ENCODE measurements at places on chromosomes 4 and X.

- H3K27me3 ChIP-seq = no peaks in the 10 kb centered on the region
- no peak for DNase-seq
- no peaks in the 10 kb centered on the region for H3K4me1 ChIP-seq
- H3K36me3 ChIP-seq = no peaks in the 10 kb centered on the region
- no peak overlapping the region for H3K27ac ChIP-seq
Observed at GRCh38 chrX:50779694-50780093, 34.3 kb downstream of the SHROOM4 start.

GRCh38 chrX:133985164-133985966, at the start of gene GPC3:
GPC3 (minus strand) TSS chrX:133985594.
- no peak within 1 kb of the TSS for H3K27ac ChIP-seq
- H3K27me3 ChIP-seq = peaks cover 3% of the 10 kb centered on the region
- no peaks in the 10 kb centered on the region for H3K36me3 ChIP-seq

GRCh38 chr4:88761342-88761741, 63.7 kb upstream of the NAP1L5 start:
- no peak overlapping the region for H3K27ac ChIP-seq
- no peak overlapping the region for H3K4me3 ChIP-seq
- H3K36me3 ChIP-seq = peaks cover 25% of the 10 kb centered on the region
- no peak for DNase-seq
- no peaks in the 10 kb centered on the region for H3K4me1 ChIP-seq

GRCh38 chr4:98773638-98774037, 115.2 kb upstream of the TSPAN5 start:
- H3K27ac ChIP-seq = no peak overlapping the region
- H3K4me1 ChIP-seq = no peaks in the 10 kb centered on the region
- no peak overlapping the region for H3K4me3 ChIP-seq
- no peak for DNase-seq

DNA sequence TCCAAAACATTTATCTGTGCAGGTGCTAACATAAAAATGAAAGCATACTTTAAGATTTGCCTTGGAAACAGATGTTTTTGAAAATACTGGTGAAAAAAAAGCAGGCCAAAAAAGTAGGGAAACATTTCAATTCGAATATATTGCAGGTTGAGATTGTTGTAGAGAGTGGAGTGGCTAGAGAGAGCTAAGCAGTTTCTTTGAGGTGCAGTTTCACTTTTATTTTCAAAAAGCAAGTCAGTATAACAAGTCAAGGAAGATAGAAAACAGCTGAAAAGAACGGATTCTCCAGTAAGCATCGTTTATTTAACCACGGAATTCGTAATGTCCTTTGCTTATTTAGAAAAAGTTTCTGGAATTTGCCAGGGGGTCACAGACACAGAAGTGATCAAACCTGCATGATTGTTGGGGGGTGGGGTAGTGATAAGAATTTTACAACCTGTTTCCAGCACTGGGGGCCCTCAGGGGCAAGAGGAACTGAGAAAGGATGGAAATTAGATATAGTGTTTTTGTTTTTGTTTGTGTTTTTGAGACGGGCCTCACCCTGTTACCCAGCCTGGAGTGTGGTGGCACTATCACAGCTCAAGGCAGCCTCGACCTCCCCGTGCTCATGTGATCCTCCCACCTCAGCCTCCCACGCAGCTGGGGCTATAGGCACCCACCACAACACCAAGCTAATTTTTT, 175.0 kb downstream of the TENM3 start:
- no peak overlapping the region for H3K4me3 ChIP-seq
- no peak overlapping the region for H3K27ac ChIP-seq
- H3K4me1 ChIP-seq = no peaks in the 10 kb centered on the region
- no peaks in the 10 kb centered on the region for H3K36me3 ChIP-seq
- DNase-seq = no peak

DNA sequence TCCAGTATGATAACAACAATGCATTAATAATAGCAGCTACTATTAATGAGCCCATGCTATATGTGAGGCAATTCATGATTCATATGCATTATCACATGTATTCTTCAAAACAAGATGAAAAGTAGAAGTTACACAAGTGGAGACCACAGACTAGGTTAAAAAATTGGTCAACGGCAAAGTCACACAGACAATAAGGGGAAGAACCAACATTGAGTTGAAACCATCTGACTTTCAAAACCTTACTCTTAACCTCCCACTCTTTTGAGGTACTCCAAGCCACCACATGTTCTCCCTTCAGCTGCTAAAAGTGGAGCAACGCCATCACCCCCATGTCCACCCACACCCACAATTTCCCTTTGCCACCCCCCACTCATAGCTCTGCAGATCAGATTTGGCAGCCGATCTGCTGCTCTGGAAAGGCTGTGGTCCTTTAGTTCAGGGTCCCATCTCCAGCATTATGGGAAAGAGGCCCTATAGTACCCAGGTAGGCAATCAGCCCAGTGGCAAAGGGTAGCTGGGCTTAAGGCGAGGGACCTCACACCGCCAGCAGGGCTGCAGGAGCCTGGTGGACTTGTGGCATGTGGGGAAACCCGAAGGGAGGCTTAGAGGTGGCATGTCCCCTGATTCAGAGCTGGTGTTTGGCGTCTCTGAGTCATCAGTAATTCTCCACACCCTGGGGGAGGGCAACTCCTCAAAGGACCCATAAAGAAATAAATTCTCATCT, 33.5 kb upstream of the CYBB start:
- no peak for DNase-seq
- no peak overlapping the region for H3K4me3 ChIP-seq
- no peaks in the 10 kb centered on the region for H3K27me3 ChIP-seq
- H3K4me1 ChIP-seq = peaks cover 7% of the 10 kb centered on the region
- no peak overlapping the region for H3K27ac ChIP-seq

DNA sequence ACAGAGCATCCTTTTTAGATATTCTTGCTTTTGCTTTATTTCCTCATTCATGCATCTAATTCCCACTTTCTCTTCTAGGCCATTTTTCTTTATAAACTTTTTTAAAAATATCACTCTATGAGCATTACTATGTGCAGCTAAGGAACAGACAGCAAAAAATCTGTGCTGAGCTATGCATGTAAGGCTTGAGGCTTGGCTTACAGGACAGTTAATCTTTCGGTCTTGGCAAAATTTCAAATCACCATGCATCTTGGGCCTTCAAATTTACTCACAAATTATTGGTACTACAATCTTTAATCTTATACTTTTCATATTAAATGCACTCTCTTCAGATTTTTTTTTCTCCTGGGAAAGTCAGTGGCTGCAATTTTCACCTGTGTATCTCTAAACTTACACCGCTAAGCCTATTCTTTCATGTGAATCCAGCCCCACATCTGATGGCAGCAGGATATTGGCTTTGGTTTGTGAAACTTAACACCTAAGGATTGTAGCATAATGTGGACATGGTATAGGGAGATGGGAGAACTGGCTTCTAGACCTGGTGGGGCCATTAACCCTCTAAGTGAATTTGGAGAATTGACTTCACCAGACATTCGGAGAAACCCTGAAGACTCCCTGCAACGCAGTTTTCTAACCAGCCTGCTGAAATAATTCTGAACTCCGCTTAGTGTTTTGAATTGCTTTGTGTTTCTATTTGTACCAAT, 278.3 kb downstream of the SPRY1 start:
- H3K4me3 ChIP-seq = no peak overlapping the region
- no peaks in the 10 kb centered on the region for H3K36me3 ChIP-seq
- DNase-seq = no peak
- H3K27me3 ChIP-seq = no peaks in the 10 kb centered on the region
- no peaks in the 10 kb centered on the region for H3K4me1 ChIP-seq

DNA sequence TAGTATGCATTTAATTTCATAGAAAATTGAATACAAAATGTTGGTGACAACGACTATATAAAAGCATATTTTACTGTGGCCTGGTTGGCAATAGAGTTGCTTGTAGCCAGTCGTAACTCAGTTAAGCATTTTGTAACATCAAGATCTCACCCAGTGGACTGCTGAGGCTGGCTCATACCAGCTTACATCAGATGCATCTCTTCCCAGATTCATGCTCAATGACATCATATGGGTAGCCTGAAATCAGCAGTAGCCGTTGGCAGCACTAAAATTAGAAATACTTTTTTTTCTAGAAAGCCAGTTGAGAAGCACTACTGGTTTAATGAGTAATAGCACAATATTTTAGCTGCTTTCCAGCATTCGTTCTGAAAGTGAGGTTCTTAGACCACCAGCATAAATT, 341.2 kb downstream of the TECRL start:
- H3K4me3 ChIP-seq = no peak overlapping the region
- no peak for DNase-seq
- H3K4me1 ChIP-seq = no peaks in the 10 kb centered on the region
- H3K36me3 ChIP-seq = no peaks in the 10 kb centered on the region
- H3K27ac ChIP-seq = no peak overlapping the region

DNA sequence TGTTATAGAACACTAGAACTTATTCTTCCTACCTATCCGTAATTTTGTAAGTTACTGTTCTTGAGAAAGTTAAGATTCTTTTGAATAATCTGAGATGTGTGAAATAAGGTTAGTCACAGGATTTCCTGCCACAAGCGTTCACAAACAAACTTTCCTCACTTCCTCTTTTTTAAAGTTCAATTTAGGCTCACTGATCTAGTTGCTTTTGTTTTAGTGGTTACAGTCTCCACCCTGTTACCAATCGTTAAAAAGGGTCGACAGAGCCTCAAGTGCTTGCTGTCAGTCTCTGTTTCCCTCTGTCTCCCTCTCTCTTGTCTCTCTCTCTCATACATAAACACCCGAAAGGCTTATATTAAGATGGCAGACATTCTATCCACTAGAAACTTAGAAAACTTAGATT, 35.9 kb upstream of the STK26 start:
- H3K27me3 ChIP-seq = no peaks in the 10 kb centered on the region
- H3K36me3 ChIP-seq = no peaks in the 10 kb centered on the region
- DNase-seq = peak; percentile 72
- peak overlapping the region; percentile 19 for H3K4me3 ChIP-seq
- H3K4me1 ChIP-seq = peaks cover 33% of the 10 kb centered on the region
